Uterus (tissue), 4 donors: ENCODE measurements at places on chromosomes 2 and 18.

- DNase-seq = no peak
Observed at GRCh38 chr2:18745431-18746272, 156.3 kb upstream of the NT5C1B start.

- no peak for DNase-seq
Observed at GRCh38 chr18:46061387-46061786, 10.7 kb downstream of the PSTPIP2 start.

- no peak for DNase-seq
Observed at GRCh38 chr2:197263077-197263476, 47.5 kb downstream of the ANKRD44 start.

DNA sequence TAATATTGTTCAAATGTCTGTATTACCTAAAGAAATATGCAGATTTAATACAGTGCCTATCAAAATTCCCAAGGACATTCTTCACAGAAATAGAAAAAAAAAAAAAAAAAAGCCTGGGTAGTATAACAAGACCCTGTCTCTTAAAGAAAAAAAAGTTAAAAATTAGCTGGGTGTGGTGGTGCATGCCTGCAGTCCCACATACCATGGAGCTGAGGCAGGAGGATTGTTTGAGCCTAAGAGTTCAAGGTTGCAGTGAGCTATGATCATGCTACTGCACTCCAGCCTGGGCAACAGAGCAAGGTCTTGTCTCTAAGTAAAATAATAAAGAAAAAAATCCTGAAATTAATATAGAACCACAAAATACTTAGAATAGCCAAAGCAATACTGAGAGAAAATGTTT lies 51.9 kb downstream of the SLC16A14 start:
- DNase-seq = no peak

- no peak for DNase-seq
Observed at GRCh38 chr2:191686729-191687128, 8.8 kb downstream of the NABP1 start.

DNA sequence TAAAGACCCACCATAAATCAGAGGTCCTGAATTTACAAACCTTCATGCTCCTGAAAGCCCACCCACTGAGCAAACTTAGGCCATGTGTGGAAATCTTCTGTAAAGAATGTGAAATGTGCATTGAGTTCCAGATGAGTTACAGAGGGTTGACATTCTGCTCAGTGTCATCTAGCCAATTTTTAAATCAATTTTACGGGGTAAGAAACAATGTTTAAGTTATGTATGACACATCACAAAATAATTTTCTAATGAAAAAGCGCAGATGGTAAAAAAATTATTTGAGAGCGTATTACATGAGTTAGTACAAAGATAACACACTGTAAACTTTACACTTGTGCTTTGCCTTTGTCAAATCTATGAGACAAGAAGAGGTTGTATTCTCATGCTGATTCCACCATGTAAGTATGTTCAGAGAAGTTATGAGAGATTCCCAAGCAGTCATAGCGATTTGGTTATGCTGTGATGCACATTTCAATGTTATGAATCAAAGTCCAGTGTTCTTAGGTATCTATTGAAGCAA lies 446.3 kb downstream of the ADCYAP1 start:
- DNase-seq = no peak

DNA sequence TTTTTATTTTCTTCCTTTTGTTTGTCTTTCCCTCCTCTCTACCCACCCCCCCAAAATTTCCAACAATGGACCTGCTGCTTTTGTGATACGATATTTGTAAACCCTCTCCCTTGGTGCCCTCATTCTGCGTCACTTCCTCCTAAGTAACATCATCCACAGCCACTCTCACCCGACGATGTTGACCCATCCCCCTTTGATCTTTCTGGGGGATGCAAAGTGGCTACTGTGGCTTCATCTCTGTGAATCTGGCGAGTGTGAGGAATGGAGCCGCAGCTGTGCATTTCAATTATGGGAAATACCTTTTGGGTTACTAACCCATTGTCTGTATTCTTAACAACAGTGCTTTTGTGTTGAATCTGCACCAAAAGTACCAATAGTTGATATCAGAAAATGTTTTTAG lies 19.4 kb downstream of the ANTXR1 start:
- DNase-seq = no peak

GRCh38 chr2:204913854-204914464 lies 368.7 kb downstream of the PARD3B start:
- no peak for DNase-seq

- DNase-seq = no peak
Observed at GRCh38 chr18:941331-941730, 36.7 kb downstream of the ADCYAP1 start.

DNA sequence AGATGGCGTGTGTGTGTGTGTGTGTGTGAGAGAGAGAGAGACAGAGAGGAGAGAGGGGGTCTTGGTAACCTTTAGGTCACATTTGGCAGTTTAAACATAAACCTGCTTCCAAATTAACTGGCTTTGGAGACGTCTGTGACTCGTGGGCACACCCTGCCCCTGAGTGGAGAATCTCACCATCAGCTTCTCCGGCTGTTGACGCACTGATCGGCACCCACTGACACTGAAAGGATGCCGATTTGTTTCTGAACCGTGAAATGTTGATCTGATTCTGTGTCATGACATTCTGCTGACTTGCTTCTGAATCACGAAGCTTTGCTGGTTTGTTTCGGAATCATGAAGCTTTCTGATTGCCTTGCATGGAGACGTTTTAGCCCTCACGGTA lies 114.7 kb downstream of the RTP5 start:
- DNase-seq = no peak

GRCh38 chr18:50630895-50631294 lies 71.0 kb downstream of the MAPK4 start:
- DNase-seq = no peak

- DNase-seq = peak; percentile 33
Observed at GRCh38 chr2:11348209-11348749, 3.8 kb upstream of the ROCK2 start.

GRCh38 chr2:212539072-212539880 lies 674 bp upstream of the ERBB4 start:
- DNase-seq = no peak

DNA sequence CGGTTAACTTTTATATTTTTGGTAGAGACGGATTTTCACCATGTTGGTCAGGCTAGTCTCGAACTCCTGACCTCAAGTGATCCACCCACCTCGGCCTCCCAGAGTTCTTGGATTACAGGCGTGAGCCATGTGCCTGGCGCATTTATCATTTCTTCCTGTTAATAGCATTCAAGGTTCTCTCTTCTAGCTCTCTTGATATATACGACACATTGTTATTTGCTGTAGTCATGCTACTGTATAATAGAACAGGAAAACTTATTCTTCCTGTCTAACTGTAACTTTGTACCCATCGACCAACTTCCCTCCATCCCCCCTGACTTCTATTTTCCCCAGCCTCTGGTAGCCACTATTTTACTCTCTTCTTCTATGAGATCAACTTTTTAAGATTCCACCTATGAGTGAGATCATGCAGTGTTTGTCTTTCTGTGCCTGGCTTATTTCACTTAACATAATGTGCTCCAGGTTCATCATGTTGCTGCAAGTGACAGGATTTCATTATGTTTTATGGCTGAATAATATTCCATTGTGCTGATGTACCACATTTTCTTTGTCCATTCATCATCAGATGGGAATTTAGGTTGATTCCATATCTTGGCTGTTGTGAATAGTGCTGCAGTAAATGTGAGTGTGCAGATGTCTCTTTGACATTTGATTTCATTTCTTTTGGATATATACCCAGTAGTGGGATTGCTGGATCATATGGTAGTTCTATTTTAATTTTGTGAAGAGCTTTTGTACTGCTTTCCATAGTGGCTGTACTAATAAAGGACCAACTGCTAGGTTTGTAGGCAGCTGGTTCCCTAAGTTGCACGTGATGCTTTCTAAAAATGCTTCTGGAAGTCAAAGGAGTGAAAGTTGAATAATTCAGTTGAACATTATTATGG lies 205.2 kb downstream of the PRKCE start:
- DNase-seq = no peak

DNA sequence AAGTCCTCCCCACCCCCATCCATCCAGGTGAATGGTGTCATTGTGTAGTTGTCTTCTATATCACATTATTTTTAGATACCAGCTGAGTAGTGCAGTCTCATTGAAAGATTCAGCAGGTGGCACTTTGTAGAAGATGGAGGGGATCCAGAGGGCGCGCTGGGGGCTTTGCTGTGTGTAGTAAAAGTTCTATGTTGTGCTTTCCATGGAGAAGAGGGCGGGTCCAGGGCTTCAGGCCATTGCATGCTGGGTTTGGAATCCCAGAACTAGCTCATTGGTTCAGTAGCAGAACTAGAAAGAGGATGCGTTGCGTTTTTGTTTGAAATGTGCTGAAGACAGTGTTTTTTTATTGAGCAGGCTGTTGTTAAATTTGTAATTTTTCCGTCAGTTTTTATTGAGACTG lies 120.0 kb downstream of the MAP4K4 start:
- no peak for DNase-seq

- DNase-seq = no peak
Observed at GRCh38 chr2:161112908-161113307, 47.3 kb upstream of the TANK start.

DNA sequence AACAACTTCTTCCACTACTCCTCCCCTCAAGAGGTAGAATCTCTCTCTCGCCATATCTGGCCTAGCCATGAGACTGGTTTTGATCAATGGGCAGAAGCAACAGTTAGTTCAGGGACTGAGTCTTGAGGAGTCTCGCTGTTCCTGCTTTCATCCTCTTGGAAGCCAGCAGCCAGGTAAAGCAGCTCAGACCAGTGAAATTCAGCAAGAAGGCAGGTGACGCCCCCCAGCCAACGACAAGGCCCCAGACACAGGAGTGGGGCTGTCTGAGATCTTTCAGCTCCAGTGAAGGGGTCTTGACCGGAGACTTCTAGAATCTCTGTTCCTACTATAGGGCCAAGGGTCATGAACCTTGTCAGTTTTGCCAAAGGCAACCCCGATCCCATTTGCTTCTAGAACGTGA lies 39.7 kb upstream of the ACAA2 start:
- no peak for DNase-seq

- no peak for DNase-seq
Observed at GRCh38 chr18:62876111-62876510, 160.8 kb downstream of the PHLPP1 start.

DNA sequence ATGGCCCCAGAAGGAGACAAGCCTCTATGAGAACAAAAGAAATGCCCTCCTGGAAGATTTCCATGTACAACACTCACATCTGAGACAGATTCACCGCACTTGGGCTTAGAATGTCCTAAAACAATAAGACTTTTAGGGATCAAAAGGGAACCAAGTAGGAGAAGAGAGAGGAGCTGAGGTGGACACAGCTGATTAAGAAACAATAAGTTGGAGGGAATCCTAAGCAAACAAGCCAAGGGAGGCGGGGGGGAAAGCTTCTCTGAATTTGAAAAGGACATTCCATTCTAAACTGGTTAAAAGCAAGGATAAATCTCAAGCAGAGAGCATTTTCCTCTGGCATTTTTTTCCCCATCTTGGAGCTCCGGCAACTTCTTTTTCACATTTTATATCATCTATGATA lies 9.9 kb downstream of the ACVR1 start:
- DNase-seq = peak; percentile 26

GRCh38 chr2:18172607-18173006 lies 294.1 kb downstream of the KCNS3 start:
- DNase-seq = no peak

DNA sequence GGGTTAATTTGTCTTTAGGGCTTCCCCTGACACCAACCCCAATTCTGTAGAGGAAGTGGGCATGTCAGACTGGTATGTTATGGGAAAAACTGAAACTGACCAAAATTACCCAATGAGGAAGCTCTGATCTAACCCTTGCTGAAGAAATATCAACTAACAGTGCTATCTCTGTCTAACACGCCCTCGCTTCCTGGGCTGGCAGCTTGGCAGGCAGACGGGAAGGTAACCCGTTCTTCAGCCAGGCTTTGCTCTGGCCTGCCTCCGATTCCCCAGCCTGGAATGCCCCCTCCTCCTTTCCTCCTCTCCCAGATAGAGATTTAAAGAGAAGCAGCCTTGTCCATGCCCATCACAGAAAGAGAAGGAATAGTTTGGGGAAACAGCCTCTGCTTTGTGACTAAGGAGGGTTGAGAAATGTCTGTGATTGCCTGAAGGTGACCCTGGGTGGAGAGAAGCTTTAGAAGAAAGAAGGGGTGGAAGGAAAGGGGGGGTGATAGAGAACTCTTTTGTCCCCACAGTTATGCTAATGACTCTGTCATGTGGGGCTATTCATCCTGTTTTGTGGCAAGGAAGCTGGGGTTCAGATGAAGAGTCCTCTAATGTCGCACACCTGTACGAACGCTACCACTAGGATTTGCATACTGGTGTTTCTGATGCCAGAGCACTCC lies 15.4 kb downstream of the HK2 start:
- no peak for DNase-seq

- DNase-seq = no peak
Observed at GRCh38 chr18:66511792-66512191, 92.1 kb downstream of the CDH19 start.

- DNase-seq = no peak
Observed at GRCh38 chr18:22703883-22704585, 229.1 kb upstream of the RBBP8 start.

DNA sequence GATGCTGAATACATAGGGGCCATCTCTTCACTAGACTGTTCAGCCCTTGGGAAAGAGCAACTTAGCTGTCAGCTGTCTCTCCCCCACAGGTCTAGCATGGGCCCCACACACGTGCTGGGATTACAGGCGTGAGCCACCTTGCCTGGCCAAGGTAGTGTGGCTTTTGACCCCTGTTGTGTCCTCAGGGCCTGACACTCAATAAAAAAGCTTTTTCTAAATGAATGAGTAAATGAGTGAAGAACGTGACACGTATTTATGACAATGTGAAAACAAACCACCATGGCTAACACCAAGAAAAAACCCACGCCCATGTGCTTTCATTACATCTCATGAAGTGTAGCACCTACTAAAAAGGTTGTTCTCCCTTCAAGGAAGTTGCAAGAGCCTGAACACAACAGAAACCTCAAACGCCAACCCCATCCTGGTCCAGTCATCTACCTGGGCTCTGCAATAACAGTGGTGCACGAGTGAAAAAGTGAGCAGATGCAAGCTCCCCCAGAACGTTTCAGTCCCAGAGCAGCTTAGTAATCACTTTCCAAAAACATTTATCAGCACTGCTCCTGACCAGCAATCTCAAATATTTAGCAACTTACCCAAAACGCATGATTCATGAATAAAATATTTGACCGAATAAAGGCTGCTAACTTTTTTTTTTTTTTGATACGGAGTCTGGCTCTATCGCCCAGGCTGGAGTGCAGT lies 3.4 kb downstream of the WDFY1 start:
- no peak for DNase-seq

- DNase-seq = no peak
Observed at GRCh38 chr2:208713066-208713745, 306.6 kb downstream of the PTH2R start.

DNA sequence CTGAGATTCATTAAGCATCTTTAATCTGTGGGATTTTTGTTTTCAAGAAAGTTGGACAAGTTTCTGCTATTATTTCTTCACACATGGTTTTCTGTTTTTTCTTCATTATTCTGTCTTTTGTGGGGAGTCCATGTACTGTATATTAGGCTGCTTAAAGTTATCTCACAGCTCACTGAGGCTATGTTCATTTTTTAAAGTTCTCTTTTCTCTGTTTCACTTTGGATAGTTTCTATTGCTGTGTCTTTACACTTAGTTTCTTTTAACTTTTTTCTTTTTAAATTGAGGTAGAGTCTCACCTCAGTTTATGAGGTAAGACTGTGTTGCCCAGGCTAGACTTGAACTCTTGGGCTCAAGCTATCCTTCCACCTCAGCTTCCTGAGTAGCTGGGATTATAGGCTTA lies 8.6 kb downstream of the OSBPL6 start:
- DNase-seq = no peak
